ENCODE measurements at places on chromosomes 5 and 9.

DNA sequence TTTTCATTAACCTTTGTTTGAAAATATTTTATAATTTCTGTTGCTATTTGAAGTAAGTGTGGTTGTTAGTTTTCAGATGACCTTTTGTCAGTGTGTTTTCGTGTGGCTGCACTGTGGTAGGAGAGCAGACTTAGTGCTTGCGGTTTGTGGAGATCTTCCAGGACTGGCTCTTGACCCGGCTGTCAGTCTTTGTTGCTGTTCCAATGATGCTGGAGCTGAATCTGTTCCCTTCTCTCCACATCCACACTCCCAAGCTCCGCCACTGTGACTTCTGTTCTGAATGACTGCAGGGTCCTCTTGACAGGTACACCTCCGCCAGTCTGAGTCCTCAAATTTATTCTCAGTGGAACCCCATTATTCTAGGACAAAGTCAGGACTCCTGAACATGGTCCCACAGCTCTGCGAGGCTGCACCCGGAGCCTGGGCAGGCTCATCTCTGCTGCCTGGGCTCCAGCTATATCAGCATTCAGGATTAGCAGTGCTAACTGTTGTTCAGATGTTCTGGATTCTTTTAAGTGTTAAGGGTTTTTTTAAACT is 126.0 kb downstream of the WNK2 start:
- no peak for DNase-seq

DNA sequence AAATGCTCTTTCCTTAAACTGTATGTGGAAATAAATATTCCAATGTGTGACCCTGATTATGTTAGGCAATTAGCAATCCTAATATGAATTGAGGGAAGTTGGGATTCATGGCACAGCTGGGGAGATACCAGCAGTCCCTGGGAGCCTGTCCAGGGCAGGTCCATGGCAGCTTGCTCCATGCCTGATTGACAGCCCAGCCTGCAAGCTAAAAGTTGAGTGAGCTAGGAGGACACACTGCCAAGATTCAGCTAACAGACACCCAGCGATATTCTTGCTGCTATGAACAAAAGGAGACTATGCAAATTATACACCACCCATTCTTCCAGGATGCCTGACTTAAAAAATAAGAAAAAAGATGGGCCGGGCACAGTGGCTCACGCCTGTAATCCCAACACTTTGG is 6.2 kb downstream of the TGFBI start:
- no peak for DNase-seq

- no peak for DNase-seq
These were observed 208.9 kb downstream of the CFAP90 start for GRCh38 chr5:7642029-7642428.

DNA sequence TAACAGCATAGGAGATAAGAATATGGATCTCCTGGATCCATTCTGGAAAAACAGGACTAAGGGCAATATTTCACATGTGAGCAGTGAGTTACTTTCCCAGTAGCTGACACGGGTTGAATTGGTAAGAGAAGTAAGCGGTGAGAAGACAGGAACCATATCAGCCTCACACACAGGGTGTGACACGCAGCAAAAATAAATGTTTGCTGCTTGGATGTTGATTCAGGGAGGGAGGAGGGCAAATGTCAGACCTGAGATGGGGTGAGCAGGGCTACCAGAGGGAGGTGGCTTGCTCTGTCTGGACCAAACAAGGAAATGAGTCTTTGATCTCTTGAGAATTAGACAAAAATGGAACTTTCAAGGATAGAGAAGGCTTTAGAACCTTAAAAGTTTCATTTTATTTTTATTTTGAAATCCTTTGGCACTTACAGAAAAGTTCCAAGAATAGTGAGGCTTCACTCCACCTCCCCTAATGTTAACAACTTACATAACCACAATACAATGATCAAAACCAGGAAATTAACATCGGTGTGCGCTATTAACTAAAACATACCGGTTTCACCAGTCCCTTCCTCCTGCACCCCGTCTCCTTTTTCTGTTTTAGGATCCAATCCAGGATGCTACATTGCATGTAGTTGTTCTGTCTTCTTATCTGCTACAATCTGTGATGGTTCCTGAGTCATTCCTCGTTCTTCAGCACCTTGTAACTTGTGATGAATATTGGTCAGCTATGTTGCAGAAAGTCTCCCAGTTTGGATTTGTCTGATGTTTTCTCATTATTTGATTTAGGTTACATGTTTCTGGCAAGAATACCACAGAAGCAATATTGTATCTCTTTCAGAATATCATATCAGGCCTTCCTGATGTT is 20.5 kb upstream of the ARHGEF28 start:
- no peak for DNase-seq

Measured in D341Med (cell line).